SK-N-SH treated with all-trans-retinoic acid at 6 μM for 48 hours (cell line): ENCODE measurements at places on chromosomes 12 and 14.
A peak's percentile ranks its signal among the peaks of the same experiment; 100 is the strongest.

DNA sequence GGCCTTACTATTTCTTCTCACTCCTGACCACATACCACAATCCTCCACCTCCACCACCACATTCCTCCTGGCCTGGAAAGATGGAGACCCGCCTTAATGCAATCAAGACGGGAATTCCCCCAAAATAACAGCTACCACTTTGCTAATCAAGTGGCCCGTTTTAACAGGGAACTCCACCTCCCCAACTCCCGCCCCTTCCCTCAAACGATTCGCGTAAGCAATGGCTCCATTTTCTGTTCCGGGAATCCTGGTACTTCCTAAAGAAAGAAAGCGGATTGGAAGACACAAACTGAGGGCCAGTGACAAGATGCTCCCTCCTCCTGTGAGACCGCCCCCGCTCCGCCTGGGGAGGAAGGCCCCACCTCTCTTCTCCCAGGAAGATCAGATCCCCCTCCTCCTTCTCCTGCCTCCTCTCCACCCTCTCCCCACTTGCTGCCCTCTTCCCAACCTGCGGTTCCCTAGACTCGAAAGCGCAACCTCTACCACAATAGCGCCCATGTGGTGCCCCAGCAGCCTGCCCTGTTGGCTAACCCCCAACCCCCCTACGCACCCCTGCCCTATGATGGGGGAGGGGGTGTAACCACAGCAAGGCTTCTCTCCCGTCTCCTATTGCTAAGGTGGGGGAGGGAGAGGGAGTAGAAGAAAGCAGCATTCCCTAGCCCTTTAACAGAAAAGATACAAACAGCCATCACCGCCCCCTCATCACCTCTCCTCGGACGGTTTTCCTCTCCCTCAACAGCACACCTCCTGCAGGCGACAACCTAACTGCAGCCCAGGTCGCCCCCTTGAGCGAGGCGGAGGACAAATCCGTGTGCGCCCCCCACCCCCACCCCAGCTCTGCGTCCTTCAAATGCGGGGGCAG, 777 bp downstream of the ARF3 start:
- peak; percentile 90 for ATAC-seq

GRCh38 chr12:96193725-96194575, at the start of gene ELK3:
Gene ELK3, plus strand, starts transcription at chr12:96194375.
- ATAC-seq, result peak; percentile 32

GRCh38 chr14:61504901-61505300, 183.5 kb downstream of the PRKCH start:
- ATAC-seq, result no peak

- ATAC-seq, result no peak
These were observed 120.0 kb upstream of the PRMT8 start for GRCh38 chr12:3371018-3371417.

GRCh38 chr14:60064491-60065072, 27.1 kb upstream of the PCNX4 start:
- ATAC-seq, result peak; percentile 74; the same call in 2 of the 3 replicates
